Left cardiac atrium (tissue), 4 donors: ENCODE measurements at places on chromosomes 1 and 21. TPM values are rescaled to one million over a fixed set of nuclear protein-coding genes. Genes with fewer than 3 reads are reported as not detected.

The HMGCL gene
- total RNA-seq = 23.4 TPM

The TAL1 gene
- 5.1 TPM for total RNA-seq

The NME7 gene
- 10.3 TPM for total RNA-seq

The LDLRAP1 gene
- 9.5 TPM for total RNA-seq

The CCDC185 gene
- total RNA-seq = not detected

The FCRL4 gene
- total RNA-seq = not detected

The CACNA1E gene
- 1.3 TPM for total RNA-seq

The RGS1 gene
- total RNA-seq = 1.8 TPM

The OR2T33 gene
- total RNA-seq = not detected

The HOOK1 gene
- 8.3 TPM for total RNA-seq

The LCE2B gene
- total RNA-seq = not detected

The SH2D1B gene
- total RNA-seq = 0.27 TPM

The RHEX gene
- total RNA-seq = 0.71 TPM

The IFI16 gene
- total RNA-seq = 67.7 TPM

The KCNJ9 gene
- not detected for total RNA-seq

The CNTN2 gene
- total RNA-seq = 1.1 TPM

The AMPD1 gene
- not detected for total RNA-seq

The ZNF695 gene
- 0.12 TPM for total RNA-seq

The PCSK9 gene
- total RNA-seq = 0.13 TPM

The NBPF10 gene
- total RNA-seq = 1.6 TPM

The SIK1 gene
- 15.3 TPM for total RNA-seq

The LDLRAD1 gene
- not detected for total RNA-seq

The TCHH gene
- 0.08 TPM for total RNA-seq

The TBX19 gene
- total RNA-seq = 0.88 TPM

The EPHA8 gene
- total RNA-seq = not detected
